ENCODE measurements at places on chromosomes 16 and 17.
A peak's percentile ranks its signal among the peaks of the same experiment; 100 is the strongest.

DNA sequence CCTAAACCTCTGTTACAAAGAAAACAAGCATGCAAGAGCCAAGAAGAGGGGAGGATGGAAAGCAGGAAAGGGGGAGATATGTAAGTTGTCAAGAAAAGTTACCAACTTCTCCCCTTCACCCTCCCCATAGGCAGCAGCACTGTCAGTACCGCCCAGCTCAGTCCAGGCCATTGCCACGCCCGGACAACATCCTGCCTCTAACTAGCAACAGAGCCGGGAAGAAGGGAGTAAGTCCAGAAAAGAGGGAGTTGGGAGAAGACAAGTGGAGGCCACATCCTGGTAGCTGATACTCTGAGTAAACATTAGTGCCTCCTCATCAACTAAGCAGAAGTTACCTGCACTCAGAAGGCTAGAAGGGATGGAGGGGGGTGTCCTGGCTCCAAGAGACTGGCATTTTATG, 113.6 kb downstream of the SMG6 start:
- no peak for DNase-seq

DNA sequence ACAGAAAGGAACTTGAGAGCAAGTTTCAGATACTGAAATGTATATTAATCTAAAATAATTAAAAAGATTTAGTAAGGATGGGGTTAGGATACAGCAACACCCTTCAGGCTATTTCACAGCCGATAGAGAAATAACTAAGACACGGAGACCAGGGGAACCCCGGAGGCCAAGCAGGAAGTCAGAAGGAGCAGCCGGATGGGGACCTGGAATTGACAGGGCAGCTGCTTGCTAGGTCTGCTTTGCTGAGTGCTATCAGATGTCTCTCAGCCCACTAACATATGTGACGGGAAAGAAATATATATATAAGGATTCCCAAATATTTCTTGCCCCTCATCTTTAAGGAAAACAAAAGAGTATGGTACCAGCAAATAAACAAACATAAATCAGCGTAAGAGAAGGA, 154.1 kb upstream of the CDH5 start:
- no peak for DNase-seq

GRCh38 chr17:48577946-48578615, at the start of gene HOXB4:
HOXB4 (minus strand) TSS chr17:48578350; CDS start chr17:48578319, 31 bp downstream.
- peak; percentile 66 for DNase-seq

GRCh38 chr16:15443753-15444152, 9.4 kb downstream of the BMERB1 start:
- DNase-seq, result no peak

GRCh38 chr17:79936641-79937381, 97.6 kb upstream of the CBX4 start:
- DNase-seq, result no peak

DNA sequence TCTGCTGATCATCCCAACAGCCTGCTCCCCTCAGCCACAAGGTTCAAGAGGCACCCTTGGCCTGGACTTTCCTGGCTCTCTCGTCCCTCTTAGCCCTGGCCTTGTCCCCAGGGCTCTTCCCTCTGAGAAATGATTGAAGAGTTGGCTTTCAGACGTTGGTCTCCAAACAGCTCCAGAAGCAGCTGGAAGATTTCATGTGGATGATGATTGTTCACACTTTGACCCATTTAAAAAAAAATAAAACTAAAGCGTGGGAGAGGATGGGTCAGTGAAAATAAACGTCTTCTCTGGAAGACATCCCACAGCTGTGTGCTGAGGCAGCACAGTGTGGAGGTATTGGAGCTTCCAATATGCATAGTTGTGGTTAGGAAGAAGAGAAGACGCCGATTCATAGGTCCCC, 54.7 kb upstream of the CDH11 start:
- DNase-seq, result no peak

Measured in T-helper 9 cell (primary cell).